ENCODE measurements at places on chromosomes 2 and 18.

DNA sequence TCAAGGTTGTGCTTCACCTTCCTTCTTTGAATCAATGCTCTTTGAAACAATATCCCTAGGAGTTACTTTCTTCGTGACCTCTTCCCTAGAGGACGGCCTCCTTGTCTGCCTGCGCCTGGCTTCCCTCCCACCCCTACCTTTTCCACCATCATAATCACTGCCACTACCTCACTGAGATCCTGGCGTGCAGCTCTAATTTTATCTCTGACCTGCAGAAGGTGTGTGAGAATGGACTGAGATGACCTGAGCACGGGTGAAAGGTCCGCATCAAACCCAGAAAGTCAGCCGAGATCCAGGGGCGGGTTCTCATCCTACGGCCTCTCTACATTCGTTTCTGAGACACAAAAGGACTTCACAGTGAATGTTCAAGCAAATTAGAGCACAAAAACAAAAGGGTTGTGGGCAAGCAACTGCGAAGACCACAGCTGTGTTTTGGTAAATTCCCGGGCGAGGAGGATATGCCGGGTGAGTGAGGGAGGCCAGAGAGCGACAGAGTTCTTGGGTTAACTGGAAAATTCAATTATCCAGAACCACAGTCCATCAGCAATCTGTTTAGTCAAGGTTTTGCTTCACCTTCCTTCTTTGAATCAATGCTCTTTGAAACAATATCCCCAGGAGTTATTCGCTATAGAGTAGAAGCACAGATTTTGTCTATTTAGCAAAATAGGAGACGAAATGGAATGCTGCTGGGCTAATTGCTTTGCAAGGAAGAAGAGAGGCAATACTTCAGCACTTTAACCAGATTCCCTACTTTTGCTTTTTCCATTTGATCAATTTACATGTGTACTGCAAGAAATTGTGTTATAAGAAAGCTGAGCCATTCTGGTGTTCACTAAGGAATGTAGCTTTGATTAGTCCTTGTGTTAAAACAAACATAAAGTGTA lies 212.6 kb downstream of the ACKR3 start:
- DNase-seq = no peak

GRCh38 chr2:208066016-208066415 lies 40.7 kb upstream of the PLEKHM3 start:
- DNase-seq = no peak

- DNase-seq = no peak
Observed at GRCh38 chr2:118216224-118216623, 128.0 kb downstream of the INSIG2 start.

- DNase-seq = no peak
Observed at GRCh38 chr2:171365232-171365631, 68.6 kb downstream of the METTL8 start.

DNA sequence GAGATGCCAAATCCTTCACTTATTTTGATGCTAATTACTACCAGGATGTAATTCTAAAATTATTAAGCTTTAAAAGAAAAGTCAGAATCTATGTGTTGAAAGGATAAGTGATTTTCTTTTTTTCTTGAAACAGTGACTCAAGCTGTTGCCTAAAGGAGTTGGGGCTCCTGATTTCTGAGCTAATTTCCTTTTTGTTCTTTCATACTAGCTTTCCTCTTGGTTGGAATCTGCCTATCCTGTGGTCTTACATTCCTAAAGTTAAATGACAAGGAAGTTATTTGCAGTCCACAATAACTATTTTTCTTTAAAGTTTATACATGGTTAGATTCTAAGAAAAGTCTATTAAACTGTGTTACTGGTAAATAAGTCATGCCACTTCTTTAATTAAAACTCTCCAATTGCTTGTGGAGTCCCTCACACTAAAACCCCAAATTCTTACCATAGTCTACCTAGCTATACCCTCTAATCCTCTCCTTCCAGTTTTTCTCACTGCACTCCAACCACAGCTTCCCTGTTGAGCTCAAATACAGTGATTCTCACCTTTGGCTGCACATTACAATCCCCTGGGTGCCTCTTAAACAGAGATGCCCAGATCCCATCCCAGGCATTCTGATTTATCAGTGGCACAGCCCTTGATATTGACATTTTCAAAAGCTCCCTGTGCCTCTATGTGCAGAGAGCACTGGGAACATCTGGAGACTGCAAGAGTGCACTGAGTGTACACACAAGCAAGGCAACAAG lies 63.3 kb upstream of the EFEMP1 start:
- DNase-seq = no peak

- DNase-seq = no peak
Observed at GRCh38 chr2:63875559-63876245, 34.0 kb downstream of the UGP2 start.

DNA sequence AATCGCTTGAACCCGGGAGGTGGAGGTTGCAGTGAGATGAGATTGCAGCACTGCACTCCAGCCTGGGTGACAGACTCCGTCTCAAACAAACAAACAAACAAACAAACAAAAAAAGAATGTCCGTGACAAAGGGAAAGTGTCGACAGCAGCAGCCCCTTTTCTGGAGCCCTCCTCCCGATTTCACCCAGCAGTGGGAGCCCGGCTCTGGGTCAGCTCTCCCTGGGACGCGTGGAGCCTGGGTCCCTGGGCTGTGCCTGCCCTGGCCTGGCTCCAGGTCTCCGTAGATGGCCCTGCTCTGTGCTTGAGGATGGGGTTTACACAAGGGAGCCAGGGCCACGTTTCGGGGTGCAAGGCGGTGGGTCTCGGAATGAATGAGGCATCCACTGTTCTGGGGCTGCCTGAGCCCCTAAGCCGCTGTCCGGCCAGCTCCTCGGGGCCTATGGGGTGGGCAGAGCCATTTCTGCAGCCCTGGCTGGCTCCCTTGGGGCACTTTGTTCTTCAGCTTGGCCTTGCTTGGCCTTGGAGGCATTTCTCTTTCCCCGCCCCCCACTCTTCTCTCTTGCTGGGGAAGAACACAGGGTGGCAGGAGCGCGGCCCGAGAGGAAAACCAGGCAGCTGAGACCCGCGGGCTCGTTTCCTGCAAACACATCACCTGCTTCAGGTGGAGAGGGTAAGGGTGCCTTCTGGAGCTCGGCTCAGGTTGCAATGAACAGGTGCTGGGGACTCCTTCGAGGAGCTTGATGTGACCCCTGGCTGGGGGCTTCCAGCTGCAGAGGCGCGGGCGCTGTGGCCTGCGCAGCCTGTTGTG lies 29.1 kb downstream of the RTP5 start:
- no peak for DNase-seq

GRCh38 chr2:72457801-72458516 lies 310.3 kb upstream of the CYP26B1 start:
- no peak for DNase-seq

Data from stimulated activated CD8-positive, alpha-beta memory T cell treated with anti-CD3 and anti-CD28 coated beads, Interleukin-4, amount 100 ng/mL, for 1 hour (primary cell).